T-helper 17 cell (primary cell): ENCODE measurements at places on chromosomes 6 and 20.
A peak's percentile ranks its signal among the peaks of the same experiment; 100 is the strongest.

DNA sequence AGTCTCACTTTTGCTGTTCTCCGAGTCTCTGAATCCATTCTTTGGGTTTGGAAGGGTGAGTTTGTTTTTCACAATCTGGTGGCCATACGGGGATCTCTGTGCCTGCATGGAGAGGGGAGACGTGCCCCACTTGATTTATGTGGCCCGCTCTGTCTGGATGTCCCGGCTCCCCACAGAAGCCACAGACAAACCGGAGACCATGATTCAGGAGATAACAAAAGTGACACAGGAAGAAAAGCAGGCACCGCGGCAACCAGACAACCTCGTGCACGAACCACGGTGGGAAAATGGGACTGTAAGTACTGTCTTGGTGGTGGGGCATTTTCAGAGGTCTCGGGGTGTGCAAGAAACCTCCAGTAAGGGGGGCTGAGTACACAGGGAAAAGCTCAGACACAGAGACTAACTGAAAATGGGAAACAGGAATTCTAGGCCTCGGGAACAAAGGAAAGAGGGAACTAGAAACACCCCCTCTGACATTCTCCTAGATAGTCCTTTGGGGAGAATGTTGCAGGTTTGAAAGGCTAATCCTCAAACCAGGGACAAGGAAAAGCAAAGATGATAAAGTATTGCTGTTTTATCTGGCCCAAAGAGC, 22.1 kb upstream of the ZNF318 start:
- peak; percentile 22 for DNase-seq

DNA sequence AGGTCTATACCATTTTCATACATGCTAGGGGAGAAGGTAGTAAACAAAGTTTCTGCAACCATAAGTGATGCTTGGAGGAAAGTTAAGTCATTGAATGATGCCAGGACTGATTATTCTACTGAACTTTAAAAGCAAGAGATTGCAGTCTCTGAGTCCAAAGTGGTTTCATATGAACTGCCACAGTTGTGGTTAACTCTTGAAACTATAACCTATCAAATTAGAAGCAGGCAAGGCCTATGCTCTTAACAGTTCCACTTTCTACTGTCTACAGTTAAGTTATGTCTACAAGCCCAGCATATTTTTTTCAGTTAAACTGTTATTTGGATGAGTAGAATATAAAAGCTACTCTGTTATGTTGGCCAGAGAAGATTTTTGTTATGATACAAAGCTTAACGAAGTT, 326.5 kb upstream of the RUNX2 start:
- DNase-seq, result no peak

GRCh38 chr6:140045116-140045515, 670.7 kb upstream of the CITED2 start:
- DNase-seq, result no peak

- no peak for DNase-seq
Measured at GRCh38 chr6:7914991-7915789, 4.6 kb upstream of the TXNDC5 start.

GRCh38 chr6:132007474-132008190, 56.5 kb upstream of the CCN2 start:
- DNase-seq, result no peak

DNA sequence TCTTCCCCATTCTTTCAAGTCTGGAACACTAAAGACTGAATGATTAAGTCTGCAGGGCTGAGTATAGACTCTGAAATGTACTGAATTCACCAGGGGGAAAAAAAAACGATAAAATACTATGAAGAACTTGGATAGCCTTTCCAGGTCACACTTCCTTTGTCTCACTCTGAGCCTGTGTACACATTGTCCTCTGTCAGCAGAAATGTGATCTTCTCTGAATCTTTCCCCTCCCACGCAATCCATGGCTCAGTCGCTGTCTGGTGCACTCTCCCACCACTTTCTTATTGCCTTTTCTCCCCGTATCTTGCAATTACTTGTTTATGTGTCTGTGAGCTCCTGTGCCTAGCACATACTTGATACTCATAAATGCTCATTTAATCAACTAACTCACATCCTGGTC, 212.6 kb upstream of the RSPO3 start:
- DNase-seq, result no peak

DNA sequence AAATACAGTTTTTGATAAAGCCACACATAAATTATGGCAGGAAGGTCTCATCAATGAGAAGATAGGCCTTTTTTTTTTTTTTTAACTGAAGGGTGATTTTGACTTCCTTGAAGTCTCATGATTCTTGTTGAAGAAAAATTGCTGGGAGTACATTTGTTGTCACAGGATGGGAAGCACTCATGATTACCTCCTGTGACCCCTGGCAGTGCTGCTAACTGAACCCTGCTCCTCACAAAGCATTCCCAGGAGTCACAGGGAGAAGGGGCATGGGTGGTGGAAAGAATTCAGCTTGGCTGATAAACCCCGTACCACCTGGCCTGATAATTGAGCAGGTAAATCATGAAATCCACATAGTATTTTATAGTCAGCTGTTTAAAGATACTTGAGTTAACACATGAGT, 86.9 kb downstream of the CD109 start:
- DNase-seq, result no peak

DNA sequence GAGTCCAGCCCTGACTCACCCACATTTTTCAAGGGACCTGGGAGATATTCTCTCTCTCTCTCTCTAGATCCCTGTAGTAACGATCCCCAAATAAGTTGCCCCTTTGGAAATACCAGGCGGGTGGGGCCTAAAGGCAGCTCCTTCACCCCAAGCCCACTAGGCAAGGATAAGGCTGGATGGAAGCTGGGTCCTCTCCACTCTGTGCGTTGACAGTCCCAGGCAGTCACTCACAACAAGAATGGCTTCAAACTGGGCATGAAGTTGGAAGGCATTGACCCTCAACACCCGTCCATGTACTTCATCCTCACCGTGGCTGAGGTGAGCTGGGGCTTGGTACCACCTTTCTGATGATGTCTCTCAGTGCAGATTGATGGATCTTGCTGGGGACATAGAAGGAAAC, 21.6 kb downstream of the L3MBTL1 start:
- no peak for DNase-seq

- no peak for DNase-seq
Measured at GRCh38 chr20:63778034-63778752, 38.6 kb downstream of the SLC2A4RG start.

GRCh38 chr6:42347456-42347855, 104.3 kb downstream of the TRERF1 start:
- DNase-seq, result no peak

DNA sequence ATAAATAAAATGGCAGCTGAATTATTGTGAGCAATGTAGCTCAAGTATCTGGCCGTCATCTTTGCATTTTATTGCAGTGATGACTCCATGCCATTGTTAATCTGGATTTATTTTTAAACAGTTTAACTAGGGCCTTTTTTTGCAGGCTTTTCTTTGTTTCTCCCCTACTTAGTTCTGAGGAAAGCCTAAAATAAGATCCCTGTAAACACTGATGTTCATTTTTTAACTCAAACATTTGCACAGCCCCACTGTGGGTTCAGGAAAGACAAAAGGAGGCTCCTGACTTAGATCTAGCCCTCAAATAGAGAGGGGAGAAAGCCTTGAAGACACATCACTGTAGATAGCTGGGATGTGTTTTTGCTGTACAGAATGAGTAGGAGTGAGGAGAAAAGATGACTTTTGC, 69.2 kb downstream of the PLEKHG1 start:
- no peak for DNase-seq

GRCh38 chr20:57791178-57791962, 81.6 kb upstream of the PMEPA1 start:
- DNase-seq, result no peak

GRCh38 chr6:135002229-135002844, 52.3 kb downstream of the HBS1L start:
- no peak for DNase-seq

- DNase-seq, result no peak
Measured at GRCh38 chr6:16670617-16671051, 90.6 kb downstream of the ATXN1 start.

- no peak for DNase-seq
Measured at GRCh38 chr20:51966296-51966971, 164.1 kb upstream of the SALL4 start.

DNA sequence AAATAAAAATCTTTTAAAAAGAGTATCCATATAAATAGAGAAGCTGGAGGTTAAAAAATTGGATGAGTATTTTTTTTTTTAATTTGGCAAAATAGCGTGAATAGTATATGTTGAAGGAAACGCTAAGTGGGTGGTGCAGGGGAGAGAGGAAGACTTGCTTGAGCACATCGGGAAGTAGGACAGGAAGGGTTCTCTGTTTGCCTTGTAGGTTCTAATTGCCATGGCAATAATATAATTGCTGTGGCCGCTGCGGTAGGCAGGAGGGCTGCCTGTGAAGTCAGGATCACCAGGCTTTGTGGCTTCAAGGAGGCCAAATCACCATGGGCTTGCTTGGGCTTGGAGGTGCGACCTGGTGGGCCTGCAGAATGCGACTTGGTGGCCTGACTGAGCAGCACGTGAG, 35.1 kb downstream of the IGF2R start:
- DNase-seq, result no peak

DNA sequence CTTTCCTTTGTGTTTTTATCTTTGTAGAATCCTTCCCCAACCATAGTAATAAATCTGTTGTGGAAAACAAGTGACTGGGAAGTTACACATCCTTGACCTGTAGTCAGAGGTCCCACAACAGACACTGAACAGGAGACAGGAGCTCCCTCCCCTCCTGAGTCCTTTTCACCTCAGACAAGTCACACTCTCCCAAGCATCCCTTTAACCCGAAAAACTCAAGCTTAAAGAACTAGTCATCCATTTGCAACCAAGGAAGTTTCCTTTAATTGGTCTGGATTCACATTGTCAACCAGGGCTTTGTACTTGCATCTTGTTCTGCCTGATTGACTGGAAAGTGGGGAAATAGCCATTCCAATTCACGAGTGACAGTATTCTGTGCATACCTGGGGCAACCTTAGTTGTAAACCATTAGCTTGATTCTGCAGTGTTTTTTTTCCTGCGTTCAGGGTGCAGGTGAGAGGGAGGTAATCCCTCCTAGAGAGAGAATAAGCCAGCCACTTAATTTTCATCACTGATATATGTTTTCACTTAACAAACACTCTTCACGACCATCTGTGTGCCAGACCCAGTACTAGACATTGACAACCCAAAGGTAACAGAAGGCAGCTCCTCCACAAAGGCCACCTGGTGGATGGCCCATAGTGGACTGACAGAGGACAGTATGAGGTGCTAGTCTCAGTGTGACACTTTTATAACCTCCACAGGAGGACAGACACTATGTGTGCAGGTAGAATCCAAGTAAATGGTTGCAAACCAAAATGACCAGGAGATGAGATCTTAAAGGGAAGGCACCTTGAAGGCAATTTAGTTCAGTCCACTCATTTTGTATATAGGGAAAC, 112.4 kb downstream of the SLX4IP start:
- no peak for DNase-seq

DNA sequence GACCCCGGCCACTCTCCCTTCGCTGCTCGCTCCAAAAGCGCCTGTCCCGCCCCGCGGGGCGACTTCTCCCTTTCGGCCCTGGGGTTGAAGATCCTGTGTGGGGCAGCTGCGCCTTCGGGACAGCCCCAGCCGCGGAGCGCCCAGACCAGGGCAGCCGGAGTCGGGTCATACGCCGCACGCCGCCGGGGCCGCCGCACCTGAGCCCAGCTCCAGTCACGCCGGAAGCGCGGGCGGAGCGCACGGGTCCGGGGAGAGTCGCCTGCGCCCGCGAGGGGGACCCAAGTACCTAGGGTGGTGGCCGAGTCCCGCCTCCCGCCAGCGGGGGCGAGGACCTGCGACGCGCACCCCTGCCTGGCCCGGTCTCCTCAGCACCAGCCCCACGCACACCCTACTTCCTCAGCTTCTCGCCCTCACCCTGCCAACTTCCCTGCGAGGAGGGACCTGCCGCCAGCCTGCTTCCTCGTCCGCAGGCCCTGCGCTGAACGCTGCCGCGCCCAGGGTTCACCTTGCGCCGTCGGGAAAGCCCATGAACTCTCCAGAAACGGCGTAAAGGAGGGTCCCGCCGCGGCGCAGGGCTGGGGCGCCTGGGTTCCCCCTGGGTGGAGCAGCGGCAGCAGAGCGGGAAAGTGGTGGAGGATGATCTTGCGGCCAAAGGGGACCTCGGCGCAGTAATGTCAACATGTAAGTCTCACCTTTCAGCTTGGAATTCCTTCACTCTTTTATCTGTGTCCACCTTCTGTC, at the start of gene ADGRG6:
Gene ADGRG6, plus strand, starts transcription at position 357 of the 741 bp plus-strand sequence. Its CDS starts 323 bp downstream, at position 680.
- DNase-seq, result no peak

GRCh38 chr6:71289039-71289801, 609 bp downstream of the OGFRL1 start:
- DNase-seq, result peak; percentile 12

- DNase-seq, result no peak
Measured at GRCh38 chr20:41078329-41078728, 49.7 kb downstream of the TOP1 start.

DNA sequence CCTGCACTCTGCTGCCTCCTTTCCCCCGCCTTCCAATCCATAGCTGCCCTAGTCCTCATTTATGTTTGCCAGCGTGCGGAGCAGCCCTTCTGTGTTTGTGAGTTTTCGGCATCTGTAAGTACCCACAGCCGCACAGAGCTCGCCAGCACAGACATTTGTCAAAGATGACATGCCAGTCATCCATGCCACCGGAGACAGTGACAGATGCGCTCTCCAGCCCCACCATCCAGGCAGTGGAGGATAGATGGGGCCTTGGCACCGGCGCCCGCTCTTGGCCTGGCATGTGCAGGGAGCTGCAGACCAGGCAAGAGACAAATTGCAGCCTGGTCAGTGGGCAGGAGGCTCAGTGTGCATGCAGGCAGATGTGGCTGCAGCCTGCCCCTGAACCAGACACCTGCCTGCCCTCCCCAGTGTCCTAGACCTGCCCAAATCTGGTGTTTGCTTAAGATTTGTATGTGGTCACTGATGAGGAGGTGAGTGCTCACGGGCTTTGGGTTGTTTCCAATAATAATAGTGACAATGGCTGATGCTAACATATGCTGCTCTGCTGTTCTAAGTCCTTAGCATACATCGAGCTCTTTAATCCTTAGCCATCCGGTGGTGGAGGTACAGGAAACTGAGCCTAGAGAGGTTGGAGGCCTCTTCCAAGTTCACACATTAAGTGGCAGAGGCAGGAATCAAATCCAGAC, 78.1 kb downstream of the UNC5CL start:
- no peak for DNase-seq

GRCh38 chr20:45967551-45968080, 4.4 kb downstream of the ZNF335 start:
- DNase-seq, result no peak

DNA sequence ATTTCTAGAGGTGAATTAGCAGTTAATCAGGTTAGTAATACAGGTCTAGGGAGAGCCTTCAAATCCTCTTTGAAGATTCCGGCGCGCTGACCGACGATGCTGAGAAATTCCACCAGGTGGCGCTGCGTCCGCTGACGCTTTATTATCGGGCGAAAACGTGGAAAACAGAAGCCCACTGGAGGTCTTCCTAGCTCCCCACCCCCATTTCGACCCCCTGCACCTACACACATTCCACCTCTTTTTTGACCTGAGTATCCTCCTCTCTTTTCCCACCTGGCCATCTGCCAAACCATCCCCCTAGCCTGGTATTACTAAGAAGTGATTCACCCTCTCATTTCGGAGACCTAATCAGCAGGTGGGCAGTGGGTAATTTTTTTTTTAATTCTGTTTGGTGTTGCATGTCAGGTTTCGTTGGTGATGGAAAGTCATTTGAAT, 65.4 kb upstream of the RIN2 start:
- peak; percentile 17 for DNase-seq
